ENCODE measurements at places on chromosomes 2 and 18.

DNA sequence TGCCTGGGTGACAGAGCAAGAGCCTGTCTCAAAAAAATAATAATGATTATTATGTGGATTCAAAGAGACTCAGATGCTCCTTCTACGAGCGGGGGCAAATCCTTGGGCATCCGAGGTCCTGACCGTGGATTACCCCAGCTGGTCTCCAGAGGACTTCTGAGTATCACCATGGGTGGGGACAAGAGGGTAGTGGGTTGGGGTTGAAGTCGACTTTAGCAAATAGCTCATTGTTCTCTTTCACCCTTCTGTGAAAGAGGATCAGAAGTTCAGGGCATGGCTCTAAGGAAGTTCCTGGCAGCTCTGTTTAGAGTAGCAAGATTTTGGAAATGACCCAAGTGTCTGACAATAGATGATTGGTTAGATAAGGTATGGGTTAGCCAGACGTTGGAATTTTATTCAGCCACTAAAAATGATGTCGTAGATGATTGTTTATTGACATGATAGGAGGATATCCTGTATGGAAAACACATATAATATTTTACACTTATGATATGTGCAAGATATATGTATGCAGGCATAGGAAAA, 59.0 kb upstream of the SPRED2 start:
- DNase-seq = no peak

DNA sequence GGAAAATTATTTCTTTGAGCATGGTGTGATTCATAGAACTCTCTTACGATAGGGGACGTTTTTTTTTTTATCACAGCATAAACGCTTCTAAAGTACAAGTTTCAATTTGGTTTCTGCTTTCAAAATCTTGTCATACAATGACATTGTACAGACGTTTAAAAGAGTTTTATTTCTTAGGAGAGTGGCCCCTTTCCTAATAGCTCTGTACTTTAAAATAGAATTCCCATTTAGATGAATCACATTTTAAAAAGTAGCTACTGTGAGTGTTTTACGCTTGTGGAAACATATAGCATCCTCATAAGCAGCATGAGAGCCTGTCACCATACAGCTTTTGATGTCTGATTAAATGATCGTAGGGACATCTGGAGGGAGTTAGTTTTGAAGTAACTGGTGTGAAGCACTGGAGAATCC, 510.9 kb downstream of the PARD3B start:
- no peak for DNase-seq

DNA sequence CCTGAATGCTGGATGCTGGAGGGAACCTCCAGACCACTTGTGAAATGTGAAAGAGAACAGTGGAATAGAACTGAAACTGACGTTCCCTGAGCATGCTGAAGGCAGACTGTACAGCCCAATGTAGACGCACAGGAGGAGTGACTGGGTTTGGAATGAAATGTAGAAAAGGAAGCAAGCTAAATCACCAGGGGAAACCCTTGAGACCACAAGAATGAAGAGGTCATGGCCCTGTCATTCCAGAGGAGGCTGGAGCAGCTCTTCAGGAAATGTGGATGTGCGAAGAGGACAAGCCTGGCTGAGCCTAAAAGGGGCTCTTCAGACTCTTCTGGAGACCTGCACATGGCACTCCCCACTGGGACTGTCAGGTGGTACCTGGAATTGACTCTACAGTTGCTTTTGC, 118.5 kb upstream of the ALPP start:
- no peak for DNase-seq

DNA sequence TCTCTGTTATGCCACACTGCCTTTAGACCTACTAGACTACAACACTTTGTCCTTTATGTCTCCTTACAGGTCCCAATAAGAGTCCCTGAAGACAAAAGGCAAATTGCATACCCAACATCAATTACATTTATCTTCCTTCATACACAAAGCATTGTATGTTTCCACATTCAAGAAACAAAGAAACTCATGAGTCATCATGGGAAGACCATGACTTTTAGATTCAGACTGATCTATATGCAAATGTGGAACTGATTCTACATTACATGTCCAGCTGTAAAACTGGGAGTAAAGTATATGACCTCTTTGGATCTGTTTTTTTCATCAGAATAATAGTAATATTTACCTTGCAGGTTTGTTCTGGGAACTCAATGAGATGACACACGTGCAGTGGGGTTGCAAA, 25.2 kb upstream of the HNMT start:
- DNase-seq = no peak

DNA sequence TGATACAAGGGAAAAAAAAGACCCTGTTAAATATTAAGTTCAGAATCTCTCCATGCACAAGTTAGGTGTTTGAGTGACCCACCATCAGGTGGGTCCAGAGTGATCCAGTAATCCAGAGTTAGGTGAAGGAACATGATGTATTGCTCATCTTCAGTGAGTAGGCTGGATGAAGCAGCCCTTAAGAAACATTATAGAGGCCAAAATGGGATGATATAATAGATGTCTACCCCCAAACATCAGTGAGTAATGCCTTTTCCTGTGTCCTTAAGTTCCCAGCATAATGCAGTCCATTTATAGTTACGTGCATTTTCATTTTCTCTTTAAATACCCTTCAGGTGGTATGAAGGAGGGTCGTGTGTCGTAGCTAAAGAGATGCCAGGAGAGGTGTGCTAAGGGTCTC, 89.6 kb downstream of the MAP4K4 start:
- no peak for DNase-seq

DNA sequence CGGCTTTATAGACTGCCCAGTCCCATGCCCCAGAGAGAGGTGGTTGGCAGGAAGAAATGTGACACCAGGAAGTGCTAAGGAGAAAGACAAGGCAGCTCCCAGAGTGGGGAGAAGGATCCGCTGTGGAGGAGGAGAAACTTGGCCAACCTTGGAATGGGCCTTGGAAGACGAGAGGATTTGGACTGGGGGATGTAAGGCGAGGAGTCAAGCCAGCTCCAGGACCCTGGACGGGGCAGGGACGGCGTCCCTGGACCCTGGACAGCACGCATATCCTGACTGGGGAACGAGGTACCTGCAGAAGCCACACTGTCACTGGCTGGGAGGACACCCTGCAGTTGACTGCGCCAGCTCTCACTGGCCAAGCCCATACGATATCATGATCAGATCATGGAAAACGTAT, 153.4 kb downstream of the BCL2 start:
- no peak for DNase-seq

GRCh38 chr2:127593228-127594115, 52.5 kb upstream of the GPR17 start:
- DNase-seq = no peak

GRCh38 chr18:8208716-8209115, 400.5 kb upstream of the RAB12 start:
- no peak for DNase-seq

Measured in activated CD4-positive, alpha-beta T cell treated with anti-CD3 and anti-CD28 coated beads, Interleukin-2, amount 50 U/mL, for 24 hours (primary cell).